ENCODE measurements at places on chromosomes 6 and 20. TPM values are rescaled to one million over a fixed set of nuclear protein-coding genes. Genes with fewer than 3 reads are reported as not detected.

GRCh38 chr20:41367393-41367695 is 726 bp upstream of the EMILIN3 start:
- DNase-seq = no peak

- DNase-seq = no peak
Observed at GRCh38 chr6:143270026-143270425, 180.5 kb downstream of the ADAT2 start.

GRCh38 chr20:58128635-58129625 is 99.5 kb downstream of the ANKRD60 start:
- no peak for DNase-seq

DNA sequence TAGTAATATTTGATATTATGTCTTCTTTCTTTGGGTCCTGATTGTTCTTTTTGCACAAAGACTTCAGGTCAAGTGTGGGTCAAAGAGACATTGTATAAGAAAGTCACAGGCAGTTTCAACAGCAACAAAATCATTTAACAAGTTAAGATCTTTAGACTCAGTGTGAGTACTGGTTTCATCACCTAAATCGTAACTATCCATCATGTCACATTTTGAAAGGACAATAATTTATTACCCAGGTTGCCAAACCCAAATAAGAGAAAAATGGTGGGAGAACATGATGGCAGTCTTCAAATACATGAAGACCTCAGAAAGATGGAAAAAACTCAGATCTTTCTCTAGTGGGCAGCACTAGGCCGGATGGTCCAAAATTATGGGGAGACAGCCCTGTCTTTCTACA is 55.5 kb upstream of the BCLAF1 start:
- DNase-seq = no peak

GRCh38 chr6:35185302-35185681 is 28.5 kb upstream of the SCUBE3 start:
- DNase-seq = no peak

GRCh38 chr6:134733801-134734200 is 216.1 kb downstream of the ALDH8A1 start:
- DNase-seq = no peak

DNA sequence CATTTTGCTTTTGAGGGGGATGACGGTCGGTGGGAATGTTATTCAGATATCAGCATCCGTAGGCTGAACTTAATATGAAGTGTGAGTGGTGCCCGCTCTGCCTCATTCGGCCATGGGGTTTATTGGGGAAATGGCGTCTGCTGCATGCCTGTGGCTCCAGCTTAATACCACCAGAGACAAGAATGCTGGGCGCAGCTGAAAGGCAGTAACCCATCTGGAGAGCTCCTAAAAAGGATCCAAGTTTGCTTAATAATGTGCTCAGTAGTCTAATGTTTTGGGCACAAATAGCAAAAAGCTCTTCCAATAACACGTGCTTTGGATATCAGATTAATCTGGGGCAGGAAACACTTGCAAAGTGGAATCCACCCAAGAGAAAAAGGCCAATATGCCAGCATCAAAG is 273.0 kb upstream of the TAB2 start:
- DNase-seq = no peak

- no peak for DNase-seq
Observed at GRCh38 chr20:31496761-31497295, 17.4 kb upstream of the HM13 start.

DNA sequence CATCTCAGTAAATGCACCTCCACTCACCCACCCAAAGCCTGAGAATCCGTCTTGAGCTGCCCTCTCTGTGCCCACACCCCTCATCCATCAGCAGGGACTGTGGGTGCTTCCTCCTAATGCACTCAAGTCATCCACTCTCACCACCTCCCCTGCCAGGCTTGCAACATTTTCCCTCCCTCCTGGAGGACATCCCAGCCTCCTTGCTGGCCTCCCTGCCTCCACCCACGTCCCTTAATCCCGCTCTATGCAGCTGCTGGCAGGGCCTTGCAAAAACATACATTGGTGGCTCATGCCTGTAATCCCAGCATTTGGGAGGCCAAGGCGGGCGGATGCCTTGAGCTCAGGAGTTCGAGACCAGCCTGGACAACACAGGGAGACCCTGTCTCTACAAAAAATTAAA is 15.6 kb upstream of the SRC start:
- DNase-seq = no peak

DNA sequence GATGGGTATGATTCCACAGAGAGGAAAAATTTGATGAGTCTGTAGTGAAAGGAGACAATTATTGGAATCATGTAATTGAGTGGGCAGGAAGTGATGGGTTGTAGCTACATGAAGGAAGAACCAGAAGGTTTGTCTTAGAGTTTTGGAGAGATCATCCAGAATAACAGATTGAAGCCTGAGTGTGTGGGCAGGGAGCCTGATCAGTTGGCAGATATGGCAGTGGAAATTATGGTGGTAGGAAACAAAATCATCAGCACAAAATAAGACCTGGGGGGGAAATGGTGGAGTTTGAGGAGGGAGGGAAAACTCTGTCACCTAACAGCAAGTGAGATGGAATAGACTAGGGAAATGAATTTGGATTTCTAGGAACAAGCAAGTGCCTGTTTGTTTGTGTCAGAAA is 606.6 kb upstream of the MAP3K7 start:
- no peak for DNase-seq

DNA sequence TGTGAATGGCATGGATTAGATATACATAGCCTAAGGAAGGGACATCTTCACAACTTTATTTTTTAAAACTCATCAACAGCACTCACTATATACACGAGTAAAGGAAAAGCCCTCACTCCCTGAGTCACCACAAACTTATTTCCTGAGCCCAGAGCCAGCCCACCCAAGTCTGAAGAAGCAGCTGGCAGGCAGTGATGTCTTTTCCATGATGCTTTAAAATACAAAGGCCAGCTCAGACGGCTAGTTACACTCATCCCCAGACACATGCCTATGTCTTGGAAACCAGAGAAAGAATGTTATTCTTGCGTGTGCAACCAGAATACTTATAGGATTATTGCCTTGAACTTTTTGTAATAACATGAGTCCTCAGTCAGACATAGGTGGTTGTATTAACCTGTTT is 114.4 kb downstream of the ADGRG6 start:
- no peak for DNase-seq

DNA sequence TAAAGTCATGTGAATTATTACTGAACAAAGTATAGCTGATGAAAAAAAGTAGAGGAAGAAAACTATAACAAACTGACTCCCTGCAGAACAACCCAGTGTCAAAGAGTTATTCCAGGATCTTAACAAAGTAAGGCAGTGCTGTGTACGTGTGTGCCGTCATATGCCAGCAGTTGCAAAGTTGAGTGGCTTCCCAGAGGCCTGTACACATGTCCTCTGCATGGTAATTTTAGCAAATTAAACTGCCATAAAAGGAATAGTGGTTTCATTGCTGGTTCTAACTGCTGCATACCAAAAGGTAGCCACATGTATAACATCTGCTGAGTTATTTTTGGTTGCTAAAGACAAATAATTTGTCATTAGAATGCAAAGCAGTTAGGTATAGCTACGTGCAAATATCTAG is 44.8 kb downstream of the RIPOR2 start:
- DNase-seq = no peak

- DNase-seq = no peak
Observed at GRCh38 chr6:11683871-11684270, 94.7 kb downstream of the ADTRP start.

DNA sequence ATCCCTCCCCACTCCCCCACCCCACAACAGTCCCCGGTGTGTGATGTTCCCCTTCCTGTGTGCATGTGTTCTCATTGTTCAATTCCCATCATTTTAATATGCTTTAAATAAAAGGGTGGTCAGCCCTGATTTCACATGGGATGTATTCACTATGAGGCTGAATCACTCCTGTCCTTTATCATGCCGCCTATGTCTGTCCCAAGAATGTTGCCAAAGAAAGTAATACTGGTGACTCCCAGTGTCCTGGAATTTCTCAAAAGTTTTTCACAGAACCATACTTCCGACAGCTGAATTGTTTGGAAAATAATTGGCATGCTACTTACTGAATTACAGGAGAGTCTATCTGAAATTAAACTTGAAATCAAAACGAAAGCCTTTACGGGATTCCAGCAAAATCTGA is 217.7 kb downstream of the HAO1 start:
- no peak for DNase-seq

- DNase-seq = no peak
Observed at GRCh38 chr6:91088515-91088914, 501.6 kb upstream of the MAP3K7 start.

- DNase-seq = no peak
Observed at GRCh38 chr20:51473771-51474170, 68.7 kb downstream of the NFATC2 start.

Gene ZNF334
- 3.0 TPM for total RNA-seq

Gene TMEM242
- 13.6 TPM for total RNA-seq

Gene EPB41L2
- 165 TPM for total RNA-seq

Gene CCN6
- not detected for total RNA-seq

Gene PRND
- 0.09 TPM for total RNA-seq

Gene COL19A1
- total RNA-seq = 0.09 TPM

Gene C6orf58
- total RNA-seq = not detected

Gene ZBTB46
- total RNA-seq = 13.3 TPM

Data from omental fat pad (tissue), 4 donors.